Uterus (tissue), 4 donors: ENCODE measurements at places on chromosomes 2 and 18.

- H3K27me3 ChIP-seq = no peaks in the 10 kb centered on the region
- no peak overlapping the region for H3K4me3 ChIP-seq
- no peak for DNase-seq
- no peaks in the 10 kb centered on the region for H3K36me3 ChIP-seq
- no peak overlapping the region for H3K27ac ChIP-seq
- H3K4me1 ChIP-seq = no peaks in the 10 kb centered on the region
Observed at GRCh38 chr2:16487686-16488085, 177.9 kb downstream of the CYRIA start.

- no peaks in the 10 kb centered on the region for H3K4me1 ChIP-seq
- DNase-seq = no peak
- H3K4me3 ChIP-seq = no peak overlapping the region
- H3K27me3 ChIP-seq = no peaks in the 10 kb centered on the region
- no peak overlapping the region for H3K27ac ChIP-seq
Observed at GRCh38 chr2:46094689-46095088, 202.5 kb upstream of the EPAS1 start.

DNA sequence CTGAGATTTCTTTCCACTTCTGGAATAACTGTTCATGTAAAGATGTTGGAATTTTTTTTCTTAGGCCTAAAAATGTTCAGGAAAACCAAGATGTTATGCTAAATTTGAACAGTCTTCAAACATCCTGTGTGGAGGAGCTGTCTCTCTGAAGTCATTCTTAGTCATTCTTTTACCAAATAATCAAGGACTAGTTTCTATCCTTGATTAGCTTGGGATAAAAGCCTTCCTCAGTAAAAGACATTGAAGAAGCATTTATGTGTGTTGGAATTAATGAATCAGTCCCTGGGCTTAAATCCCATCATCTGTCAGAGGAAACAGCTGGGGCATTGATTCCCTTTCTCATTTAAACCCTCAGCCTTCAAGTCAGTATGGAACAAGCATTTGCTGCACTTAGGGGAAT, 300.1 kb upstream of the NXPH2 start:
- H3K27ac ChIP-seq = no peak overlapping the region
- no peaks in the 10 kb centered on the region for H3K36me3 ChIP-seq
- no peak for DNase-seq

DNA sequence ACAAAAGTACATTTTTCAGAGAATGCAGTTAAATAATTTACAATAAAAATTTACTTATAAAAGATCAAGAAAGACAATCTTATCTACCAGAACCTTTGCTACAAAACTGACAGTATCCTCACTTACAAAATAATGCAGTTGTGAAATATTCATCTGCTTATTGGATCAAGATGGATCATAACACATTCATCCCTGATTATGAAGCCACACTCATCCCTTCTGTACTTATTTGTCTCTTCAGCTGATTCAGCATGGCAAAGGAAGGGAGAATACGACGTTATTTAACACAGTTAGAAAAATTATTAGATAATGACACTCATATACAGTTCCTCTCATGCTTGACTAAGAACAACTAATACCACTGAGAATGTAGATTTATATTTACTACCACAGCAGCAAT, 46.4 kb downstream of the TCF4 start:
- H3K36me3 ChIP-seq = no peaks in the 10 kb centered on the region
- H3K4me3 ChIP-seq = no peak overlapping the region
- no peak overlapping the region for H3K27ac ChIP-seq

GRCh38 chr2:120683701-120684100, 52.0 kb upstream of the GLI2 start:
- no peaks in the 10 kb centered on the region for H3K36me3 ChIP-seq
- no peaks in the 10 kb centered on the region for H3K4me1 ChIP-seq
- no peak for DNase-seq
- H3K4me3 ChIP-seq = no peak overlapping the region

DNA sequence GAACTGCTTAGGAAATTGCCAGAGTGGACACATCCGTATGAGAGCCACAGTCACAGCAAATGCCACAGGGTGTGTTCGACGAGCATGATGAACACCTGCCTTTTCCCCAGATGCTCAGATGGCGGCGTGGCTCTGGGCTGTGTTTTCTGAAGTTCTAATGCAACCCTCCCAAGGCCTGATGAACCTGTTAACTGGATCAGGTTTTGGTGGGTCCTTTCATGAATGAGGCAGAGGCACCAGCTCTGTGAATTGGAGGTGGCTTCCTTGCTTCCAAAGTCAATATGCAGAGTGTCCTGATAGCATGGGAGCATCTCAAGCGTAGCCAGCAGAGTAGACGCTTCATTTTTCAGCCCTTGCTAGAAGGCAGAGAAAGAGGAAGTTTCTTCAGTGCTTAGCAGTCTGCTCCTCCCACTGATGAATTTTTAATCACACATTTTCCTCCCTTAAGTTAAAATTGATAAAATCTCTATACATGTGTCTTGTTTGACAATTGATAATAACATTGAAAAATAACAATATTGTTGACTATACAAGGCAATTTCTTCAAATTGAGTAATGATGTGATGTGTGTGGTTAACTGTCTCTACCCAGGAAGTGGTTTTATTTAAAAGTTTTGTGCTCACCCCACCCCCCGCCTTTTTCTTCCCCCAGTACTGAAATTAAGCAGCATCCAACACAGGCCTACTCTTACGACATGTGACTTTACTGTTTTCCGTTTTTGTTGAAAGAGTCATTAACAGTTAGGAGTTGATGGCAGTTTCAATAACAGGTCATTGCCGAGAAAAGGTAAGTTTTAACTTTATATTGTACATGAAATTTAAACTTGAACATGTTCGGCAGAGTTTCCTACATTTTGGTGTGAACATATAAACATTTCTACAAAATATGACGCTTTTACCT, at the start of gene ARHGAP15:
Gene ARHGAP15 (plus strand): TSS at position 739 of the 900 bp plus-strand sequence.
- H3K4me1 ChIP-seq = no peaks in the 10 kb centered on the region
- H3K27ac ChIP-seq = no peak within 1 kb of the TSS
- H3K27me3 ChIP-seq = no peaks in the 10 kb centered on the region
- no peak for DNase-seq
- no peak within 1 kb of the TSS for H3K4me3 ChIP-seq

DNA sequence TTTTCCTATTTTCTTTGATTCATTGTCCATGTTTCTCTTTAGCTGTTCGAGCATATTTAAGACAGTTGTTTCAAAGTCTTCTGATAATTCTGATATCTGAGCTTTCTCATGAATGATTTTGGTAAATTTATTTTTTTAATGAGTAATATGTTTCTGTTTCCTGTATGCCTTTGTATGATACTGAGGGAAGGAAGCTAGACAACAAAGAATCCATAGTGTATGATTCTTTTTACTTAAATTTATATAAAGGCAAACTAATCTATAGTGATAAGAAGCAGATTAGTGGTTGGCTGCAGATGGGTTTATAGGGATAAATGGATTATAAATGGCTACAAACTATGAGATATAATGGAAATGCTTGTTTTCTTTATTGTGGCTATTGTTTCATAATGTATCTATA, 352.7 kb upstream of the CDH2 start:
- no peaks in the 10 kb centered on the region for H3K36me3 ChIP-seq
- H3K4me1 ChIP-seq = no peaks in the 10 kb centered on the region
- H3K27ac ChIP-seq = no peak overlapping the region
- no peak for DNase-seq
- H3K4me3 ChIP-seq = no peak overlapping the region

DNA sequence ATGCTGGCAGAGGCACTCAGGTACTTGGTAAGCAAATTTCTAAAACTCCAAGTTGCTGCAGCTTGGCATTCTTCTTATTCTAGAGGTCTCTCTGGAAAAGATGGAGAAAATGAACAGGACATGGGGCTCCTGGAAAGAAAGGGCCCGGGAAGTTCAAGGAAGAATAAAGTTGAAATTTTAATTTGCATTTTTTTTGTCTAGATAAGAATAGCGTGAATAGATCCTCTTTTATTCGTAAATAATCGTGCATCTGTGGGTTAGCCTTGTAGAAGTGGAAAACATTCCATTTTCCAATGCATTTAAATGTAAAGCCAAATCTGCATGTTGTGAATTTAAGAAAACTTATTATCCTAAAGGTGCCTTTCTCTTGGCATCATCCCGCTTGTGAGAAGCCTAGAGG, 61.0 kb downstream of the TNFRSF11A start:
- H3K4me3 ChIP-seq = no peak overlapping the region
- H3K4me1 ChIP-seq = no peaks in the 10 kb centered on the region
- no peak for DNase-seq

- no peak overlapping the region for H3K27ac ChIP-seq
- H3K27me3 ChIP-seq = no peaks in the 10 kb centered on the region
- no peaks in the 10 kb centered on the region for H3K4me1 ChIP-seq
- H3K4me3 ChIP-seq = no peak overlapping the region
Observed at GRCh38 chr2:86396291-86396785, 44.8 kb upstream of the KDM3A start.

GRCh38 chr2:94874277-94874997, 3.2 kb downstream of the TEKT4 start:
- H3K27me3 ChIP-seq = no peaks in the 10 kb centered on the region
- DNase-seq = no peak
- H3K27ac ChIP-seq = no peak overlapping the region

- H3K4me3 ChIP-seq = no peak overlapping the region
- no peaks in the 10 kb centered on the region for H3K36me3 ChIP-seq
- no peaks in the 10 kb centered on the region for H3K4me1 ChIP-seq
Observed at GRCh38 chr2:2877427-2877826, 500.2 kb downstream of the EIPR1 start.

- peak overlapping the region; percentile 71 for H3K27ac ChIP-seq
- no peaks in the 10 kb centered on the region for H3K36me3 ChIP-seq
- H3K4me1 ChIP-seq = no peaks in the 10 kb centered on the region
- DNase-seq = no peak
Observed at GRCh38 chr18:43932140-43932539, 654.9 kb upstream of the SYT4 start.

DNA sequence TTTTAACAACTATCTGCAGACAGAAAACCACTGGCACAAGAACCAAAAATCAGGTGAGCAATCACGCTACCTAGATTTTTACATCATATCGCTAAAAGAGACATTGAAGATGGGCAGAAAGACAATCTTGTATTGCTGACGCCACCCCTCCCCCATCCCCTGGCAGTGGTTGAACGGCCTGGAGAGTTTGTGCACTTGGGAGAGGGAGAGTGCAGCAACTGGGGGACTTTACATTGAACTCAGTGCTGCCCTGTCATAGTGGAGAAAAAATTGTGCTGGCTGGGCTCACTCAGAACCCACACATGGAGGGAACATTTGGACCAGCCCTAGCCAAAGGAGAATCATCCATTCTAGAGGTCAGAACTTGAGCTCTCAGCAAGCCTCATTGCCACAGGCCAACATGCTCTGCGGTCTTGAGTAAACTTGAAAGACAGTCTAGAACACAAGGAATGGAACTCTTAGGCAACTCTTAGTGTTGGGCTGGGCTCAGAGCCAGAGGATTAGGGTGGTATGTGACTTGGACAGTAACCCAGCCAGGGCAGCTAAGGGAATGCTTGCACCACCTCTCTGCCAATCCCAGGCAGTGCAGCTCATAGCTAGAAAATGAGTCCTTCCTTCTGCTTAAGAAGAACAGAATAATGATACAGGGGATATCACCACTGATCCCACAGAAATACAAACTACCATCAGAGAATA, 220.0 kb upstream of the CYP26B1 start:
- no peak overlapping the region for H3K27ac ChIP-seq
- DNase-seq = no peak
- no peaks in the 10 kb centered on the region for H3K4me1 ChIP-seq
- no peaks in the 10 kb centered on the region for H3K36me3 ChIP-seq
- no peak overlapping the region for H3K4me3 ChIP-seq
- no peaks in the 10 kb centered on the region for H3K27me3 ChIP-seq
